ENCODE measurements at places on chromosomes 3 and 15.

GRCh38 chr3:72128921-72129320, 344.0 kb upstream of the PROK2 start:
- no peak for DNase-seq

GRCh38 chr3:138800248-138800647, 34.5 kb downstream of the PIK3CB start:
- DNase-seq = no peak

DNA sequence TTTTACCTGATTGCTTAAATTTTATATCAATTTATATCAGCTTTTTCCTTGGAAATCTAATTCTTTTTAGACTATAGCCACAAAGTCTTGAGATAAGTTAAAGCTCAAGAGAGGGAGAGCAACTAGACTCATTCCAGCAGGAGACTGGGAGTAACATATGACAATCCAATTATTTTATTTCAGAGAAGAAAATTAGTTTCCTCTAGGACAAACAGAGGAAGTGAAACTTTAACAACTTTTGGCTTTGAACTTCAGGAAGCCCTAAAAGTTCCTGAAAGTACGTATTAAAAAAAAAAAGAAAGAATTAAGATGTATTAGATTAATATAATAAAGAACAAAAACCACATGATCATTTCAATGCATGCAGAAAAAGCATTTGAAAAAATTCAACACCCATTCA, 13.9 kb upstream of the UBE2E2 start:
- no peak for DNase-seq

GRCh38 chr15:31173790-31174450, 72.4 kb upstream of the TRPM1 start:
- no peak for DNase-seq

GRCh38 chr3:131072845-131073244, 46.2 kb downstream of the NEK11 start:
- no peak for DNase-seq

DNA sequence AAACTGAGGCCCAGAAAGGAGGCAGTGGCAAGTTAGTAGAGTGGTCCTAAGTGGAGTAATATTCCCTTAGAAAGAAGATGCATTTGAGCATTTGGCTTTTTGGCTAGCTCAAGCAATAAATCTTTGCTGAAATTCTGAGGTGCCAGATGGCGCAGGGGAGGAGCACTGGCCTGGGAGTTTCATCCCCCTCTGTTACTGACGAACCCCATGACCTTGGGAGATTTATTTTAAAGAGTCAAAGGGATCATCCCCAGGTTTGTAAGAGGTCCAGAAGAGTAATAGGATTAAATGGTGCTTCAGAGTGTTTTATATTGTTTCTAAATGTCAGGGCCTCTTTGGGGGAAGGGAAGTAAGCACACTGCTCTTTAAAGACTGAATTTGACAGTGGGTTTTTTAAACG, 85.1 kb upstream of the PIAS1 start:
- DNase-seq = no peak

DNA sequence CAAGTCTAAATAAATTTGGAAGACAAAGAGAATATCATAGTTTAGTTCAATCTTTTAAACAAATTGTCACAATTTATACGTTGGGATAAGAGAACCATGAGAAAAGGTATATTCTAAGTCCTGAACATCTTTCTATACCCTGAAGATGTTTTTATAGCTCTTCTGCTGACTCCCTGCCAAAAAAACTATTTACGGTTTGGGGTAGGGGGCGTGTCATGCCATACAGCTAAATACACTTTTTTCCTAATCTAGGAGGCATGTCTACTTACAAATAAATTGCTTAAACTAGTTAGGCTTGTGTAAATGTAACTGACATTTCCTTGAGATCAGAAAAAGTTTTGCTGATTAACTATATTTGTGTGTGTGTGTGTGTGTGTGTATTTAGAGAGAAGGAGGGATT, 163.3 kb downstream of the PGPEP1L start:
- DNase-seq = no peak

DNA sequence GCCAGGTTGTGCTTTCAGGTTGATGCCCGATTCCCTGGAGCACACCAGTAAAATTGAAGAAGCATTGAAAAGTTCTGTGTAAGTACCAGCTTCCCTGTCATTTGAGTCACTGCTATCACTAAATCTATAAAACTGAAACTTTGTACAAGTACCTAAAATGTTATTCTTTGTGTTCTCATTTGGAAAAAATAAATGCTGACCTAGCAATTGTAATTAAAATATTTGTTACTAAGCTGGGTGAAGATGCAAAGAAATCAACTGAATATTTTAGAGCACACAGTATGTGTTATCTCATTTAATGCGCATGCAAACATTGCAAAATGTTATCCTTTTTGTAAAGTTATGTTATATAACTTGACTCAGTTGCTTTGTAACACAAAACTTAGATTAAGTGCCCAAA, 733.7 kb downstream of the TBL1XR1 start:
- DNase-seq = no peak

GRCh38 chr15:60392601-60392985, 5.2 kb downstream of the ANXA2 start:
- no peak for DNase-seq

DNA sequence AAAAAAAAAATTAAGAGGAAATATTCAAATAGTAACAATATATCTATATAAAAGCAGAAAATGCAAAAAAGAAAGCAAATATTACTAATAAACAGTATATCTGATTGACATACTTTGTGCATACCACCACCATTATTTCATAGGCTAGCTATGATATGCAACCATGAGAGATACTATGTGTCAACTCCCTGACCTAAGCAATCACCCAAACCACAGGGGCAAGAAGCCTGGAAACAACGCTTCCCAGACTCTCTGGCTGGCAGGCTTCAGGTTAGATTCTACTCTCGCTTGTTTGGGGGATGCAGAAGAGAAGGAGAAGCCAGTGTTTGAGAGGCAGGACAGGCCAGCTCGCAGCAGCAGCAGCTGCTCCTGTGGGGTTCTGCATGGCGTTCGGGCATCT, 169.3 kb upstream of the TPM1 start:
- DNase-seq = no peak

DNA sequence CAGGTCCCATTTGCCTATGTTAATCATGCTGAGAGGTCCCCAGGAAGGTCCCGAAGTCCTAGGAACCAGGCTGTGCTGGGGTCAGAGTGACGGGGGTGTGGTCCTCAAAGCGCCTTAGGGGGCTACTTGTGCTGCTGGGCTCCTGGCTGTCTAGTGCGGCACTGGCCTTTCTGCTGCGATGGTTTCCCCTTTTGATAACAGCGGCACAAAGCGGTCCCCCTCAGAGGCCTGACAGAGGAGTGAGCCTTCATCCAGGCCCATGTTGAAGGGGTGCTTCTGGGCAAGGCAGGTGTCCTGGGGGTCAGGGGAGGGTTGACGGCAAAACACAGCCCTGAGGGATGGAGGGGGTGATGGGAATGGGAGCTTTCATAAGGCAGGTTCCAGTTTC, 68.8 kb downstream of the HMCES start:
- no peak for DNase-seq

DNA sequence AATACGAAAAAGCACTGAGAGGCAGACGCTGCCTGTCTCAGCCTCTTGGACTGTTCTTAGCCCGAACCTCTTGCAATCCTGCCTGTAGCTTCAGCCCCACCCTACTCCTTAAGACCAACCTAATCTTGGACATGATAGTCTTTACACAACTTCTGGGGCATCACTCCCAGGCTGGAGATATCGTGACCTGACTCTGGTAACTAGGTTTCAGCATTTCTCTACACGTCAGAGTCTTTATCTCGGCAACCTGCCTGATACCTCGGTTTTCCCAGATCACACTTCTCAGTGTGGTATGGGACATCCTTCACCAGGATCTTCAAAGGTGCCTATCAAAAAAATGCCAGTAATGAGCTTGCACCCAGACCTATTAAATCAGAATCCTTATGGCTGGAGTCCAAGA, 590.2 kb upstream of the KCNMB2 start:
- DNase-seq = no peak

DNA sequence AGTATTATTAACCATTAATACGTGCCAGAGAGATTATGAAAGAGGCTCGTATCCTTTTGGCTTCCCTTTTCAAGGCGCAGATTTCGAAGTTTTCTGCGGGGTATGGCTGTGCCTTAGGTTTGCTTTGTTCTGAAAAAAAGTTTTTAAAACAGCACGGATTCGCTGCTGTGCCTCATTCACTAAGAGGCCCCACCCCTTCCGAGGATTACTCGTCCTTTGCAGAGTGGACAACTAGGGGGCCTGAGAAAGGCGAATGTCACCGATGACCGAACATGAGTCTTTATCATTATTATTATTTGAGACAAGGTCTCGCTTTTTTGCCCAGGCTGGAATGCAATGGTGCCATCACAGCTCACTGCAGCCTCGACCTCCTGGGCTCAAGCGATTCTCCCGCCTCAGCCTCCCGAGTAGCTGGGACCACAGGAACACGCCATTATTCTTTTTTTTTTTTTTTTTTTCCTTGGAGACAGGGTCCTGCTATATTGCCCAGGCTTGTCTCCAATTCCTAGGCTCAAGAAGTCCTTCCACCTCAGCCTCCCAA, 684 bp upstream of the RPS27L start:
- no peak for DNase-seq

DNA sequence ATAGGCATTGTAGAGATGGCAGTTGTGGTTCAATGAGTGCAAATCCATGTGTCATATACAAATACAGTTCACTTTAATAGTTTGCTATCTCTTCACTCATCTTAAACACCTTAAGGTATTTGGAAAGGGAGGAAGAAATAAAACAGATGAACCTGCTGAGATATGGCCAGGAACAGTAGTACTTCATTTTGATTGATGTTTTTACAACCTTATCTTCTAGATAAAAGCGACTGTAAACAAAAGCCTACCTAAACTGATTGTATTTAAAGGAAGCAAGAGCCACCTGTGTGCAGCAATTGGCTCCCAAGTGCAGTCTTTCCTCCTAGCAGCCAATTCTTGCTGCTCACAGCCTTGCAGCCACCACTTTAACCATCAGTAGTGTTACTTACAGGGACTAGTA, 217.7 kb downstream of the CDIN1 start:
- no peak for DNase-seq

All from stimulated activated CD8-positive, alpha-beta memory T cell treated with anti-CD3 and anti-CD28 coated beads, Interleukin-4, amount 100 ng/mL, for 1 hour (primary cell).